Activated T-cell treated with anti-CD3 and anti-CD28 coated beads for 4 hours (primary cell): ENCODE measurements at places on chromosomes 7 and 10.

- DNase-seq = no peak
Measured at GRCh38 chr10:17673471-17674061, 29.6 kb downstream of the STAM start.

DNA sequence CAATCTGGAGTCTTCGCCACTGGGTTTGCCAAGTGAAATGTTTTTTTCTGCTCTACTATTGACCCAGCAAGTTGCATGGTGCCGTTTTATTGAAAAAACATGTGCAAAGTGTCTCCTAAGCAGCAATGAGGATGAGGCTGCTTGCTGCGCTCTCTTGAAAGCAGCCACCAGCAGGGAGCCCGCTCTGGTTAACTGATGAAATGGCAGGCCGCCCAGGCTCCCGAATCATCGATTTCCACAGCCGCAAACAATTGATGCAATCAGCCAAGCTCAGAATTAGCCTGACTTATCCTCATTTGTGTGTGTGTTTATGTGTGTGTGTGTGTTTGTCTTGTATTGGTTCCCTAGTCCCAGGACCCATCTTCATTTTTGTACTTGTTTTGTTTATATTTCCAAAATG, 22.2 kb upstream of the LYZL1 start:
- DNase-seq = no peak

DNA sequence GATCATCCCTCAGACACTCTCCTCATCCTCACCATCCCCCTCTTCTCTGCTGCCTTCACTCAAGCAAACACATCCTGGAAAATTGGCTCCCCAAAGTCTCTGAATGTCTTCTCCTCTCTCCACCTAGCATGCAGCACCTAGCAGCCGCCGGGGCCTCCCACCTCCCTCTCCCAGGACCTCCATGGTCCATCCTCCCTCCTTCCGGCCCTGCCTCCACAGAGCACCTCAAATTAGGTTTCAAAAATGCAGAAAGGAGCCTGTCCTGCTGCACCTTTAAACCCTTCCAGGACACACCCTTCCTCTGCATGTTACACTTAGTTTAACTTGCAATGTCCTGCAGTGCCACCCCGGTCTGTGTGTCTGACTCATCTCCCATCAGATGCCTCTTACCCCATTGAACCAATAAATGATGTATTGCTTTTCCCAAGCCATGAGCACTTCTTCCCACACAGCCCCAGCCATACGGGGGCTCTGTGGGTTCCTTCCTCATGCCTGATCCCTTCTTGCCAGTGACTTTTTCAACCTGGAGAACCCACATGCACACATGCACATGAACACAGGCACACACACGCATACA, 582.5 kb upstream of the MGMT start:
- no peak for DNase-seq

- no peak for DNase-seq
Measured at GRCh38 chr10:1255118-1255517, 198.9 kb downstream of the WDR37 start.

- no peak for DNase-seq
Measured at GRCh38 chr10:74021248-74022055, 23.5 kb downstream of the VCL start.

- no peak for DNase-seq
Measured at GRCh38 chr10:19329475-19329874, 280.9 kb downstream of the MALRD1 start.

- DNase-seq = no peak
Measured at GRCh38 chr10:44689368-44689767, 221.8 kb upstream of the TMEM72 start.

- no peak for DNase-seq
Measured at GRCh38 chr7:99719996-99720769, 14.8 kb downstream of the CYP3A7 start.

GRCh38 chr7:30873656-30874055, 38.0 kb upstream of the AQP1 start:
- no peak for DNase-seq

DNA sequence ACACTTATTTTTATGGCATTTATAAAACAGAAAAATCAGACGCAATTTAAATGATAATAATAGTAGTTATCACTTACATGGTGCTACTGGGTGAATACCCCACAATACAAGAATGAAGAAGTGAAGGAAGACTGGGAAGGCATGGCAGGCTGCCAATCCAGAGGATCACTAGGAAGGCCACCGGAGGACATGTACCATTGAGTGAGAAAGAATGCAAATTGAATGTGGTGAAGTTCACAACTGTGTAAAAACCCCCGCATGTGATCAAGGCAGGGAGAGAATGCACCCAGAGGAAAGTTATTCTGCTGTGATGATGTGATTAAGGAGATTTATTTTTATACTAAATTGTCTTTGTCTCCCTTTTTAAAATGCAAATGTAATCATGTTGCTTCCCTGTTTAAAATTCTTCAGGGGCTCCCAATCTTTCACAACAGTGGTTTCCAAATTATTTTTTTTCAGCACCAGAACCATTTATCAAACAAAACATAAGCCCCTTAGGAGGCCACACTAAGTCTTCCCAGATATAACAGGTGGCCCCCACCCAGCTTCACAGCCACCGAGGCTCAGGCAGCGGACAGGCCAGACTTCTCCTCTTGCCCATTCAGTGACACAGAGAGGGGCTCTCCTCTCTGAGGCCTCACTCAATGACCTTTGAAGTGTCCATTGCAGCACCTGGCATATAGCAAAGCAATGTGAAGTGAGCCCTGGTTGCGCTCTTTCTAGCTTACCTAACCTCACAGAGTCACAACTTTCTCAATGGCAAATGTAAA, 59.6 kb downstream of the FRMPD2 start:
- no peak for DNase-seq

DNA sequence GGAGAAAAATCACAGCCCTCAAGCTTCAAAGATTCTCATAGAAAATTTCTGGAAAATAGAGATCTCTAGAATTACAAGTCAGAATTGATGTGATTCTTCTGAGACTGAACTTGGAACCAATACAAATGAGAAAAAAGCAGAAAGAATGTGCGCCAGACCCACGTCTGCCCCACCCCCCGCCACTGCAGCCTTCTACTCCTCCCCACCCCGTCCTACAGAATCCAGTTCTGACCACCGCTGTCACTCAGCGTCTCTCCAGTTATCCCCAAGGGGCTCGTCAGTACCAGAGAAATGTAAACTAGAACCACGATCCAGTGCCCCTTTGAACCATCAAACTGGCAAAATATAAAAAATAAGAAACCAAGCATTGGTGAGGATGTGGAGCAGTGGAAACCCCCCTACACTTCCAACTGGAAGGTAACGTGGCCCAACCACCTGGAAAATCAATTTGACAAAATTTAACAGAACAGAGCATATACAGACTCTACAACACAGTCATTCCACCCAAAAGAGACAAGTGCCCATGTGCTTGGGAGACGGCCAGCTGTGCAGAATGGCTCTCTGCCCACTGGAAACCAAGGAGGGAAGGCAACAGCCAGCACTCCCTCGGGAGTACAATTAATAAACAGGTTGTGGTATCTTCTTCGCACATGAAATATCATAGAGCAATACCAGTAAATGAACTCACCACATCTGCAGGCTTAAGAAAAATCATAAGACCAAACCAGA, 397.9 kb downstream of the TNS3 start:
- no peak for DNase-seq

- DNase-seq = no peak
Measured at GRCh38 chr7:42080841-42081586, 156.0 kb downstream of the GLI3 start.
